ENCODE measurements at places on chromosomes 13 and 19.

- DNase-seq, result no peak
Measured at GRCh38 chr13:111388851-111389500, 68.5 kb downstream of the TEX29 start.

DNA sequence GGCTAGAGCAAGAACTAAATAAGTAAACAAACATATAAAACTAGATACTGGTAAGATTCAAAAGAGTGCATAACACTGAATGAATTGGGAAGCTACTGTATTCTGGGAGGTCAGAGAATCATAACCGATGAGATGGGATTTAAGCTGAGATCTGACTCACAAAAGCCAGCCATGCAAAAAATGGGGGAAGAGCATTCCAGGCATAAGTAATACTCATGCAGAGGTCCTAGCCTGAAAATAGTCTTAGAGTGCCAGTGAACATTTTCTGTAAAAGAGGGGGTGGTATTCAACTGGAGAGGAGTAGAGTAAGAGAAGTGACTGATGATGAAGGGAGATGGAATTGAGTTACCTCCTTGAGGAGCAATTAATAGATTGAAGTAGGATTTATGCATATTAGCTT, 872.0 kb upstream of the GPC6 start:
- DNase-seq, result no peak

- DNase-seq, result no peak
Measured at GRCh38 chr19:51927859-51928258, 587 bp downstream of the ZNF613 start.

DNA sequence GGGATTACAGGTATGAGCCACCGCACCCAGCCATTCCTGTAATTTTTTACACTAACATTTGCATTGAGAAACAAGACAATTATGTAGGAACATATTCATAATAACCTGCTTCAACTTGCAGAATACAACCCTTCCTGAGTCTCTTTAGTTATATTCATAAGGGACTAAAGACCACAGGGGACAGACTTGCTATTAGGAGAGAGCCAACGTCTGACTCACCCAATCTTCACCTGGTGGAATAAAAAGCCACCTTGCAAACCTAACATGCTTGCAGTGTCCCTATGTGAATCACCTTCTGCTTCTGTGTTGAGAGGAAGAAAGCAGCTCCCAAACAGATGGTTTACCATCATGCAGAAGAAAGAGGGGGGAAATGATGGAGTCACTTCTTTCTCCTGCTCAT, 456.1 kb downstream of the PCDH9 start:
- no peak for DNase-seq

- DNase-seq, result no peak
Measured at GRCh38 chr19:33199441-33200265, 5.5 kb downstream of the LRP3 start.

- no peak for DNase-seq
Measured at GRCh38 chr13:99873832-99874430, 97.6 kb downstream of the ZIC5 start.

DNA sequence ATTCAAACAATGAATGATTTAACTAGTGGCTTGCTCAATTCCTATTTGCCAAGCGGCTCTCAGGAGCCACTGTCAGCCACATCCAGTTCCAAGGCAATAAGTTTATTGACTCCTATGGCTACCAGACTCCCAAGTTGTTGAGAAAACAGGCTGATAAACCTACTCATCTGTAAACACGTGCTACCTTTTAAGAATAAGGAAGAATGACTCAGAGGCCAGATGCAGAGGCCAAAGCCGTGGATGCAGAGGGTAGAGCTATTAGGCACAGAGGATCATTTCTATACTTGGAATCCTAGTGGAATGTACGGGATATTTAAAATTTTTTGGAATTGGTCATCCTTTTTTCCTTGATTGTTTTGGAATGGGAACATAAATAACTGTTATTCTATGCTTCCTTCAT, 1921.1 kb downstream of the OLFM4 start:
- no peak for DNase-seq

All from brain pericyte (primary cell).